Vagina (tissue), 2 donors: ENCODE measurements at places on chromosomes 2 and 18.

DNA sequence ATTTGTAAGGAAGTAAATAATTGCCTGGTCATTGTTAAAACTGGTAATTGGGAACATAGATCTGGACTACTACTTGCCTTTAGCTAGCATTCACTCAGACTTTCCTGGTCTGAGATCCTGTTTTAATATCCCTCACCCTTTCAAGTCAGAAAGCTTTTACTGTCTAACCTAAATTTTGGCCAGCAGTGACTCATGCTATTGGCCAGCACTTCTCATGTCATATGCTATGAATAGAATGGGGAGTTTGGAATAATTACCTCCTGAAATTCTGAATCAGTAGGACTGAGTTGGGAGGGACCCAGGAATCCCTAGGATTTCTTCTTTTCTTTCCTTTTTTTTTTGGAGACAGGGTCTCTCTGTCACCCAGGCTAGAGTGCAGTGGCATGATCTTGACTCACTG is 19.3 kb downstream of the STK36 start:
- no peak for DNase-seq

DNA sequence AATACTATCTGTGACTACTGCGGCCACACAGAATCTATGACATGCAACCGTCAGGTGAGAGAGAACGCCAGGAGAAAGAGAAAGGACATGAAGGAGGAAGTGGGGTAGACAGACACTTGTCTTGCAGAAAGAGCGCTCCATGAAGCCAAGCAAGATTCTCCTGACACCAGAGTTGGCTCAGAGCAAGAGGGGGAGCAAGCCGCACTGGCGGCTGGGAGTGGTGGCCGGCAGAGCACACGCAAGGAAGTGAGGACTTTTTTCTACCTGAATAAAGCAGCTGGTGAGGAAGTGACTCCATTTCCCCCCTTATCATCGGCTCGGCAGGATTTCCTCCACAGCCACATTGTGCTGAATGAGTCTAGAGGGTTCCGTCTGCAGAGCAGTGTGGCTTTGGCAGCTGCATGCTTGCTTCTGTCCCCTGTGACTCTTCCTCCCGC is 181.6 kb downstream of the BCL2 start:
- DNase-seq = no peak

DNA sequence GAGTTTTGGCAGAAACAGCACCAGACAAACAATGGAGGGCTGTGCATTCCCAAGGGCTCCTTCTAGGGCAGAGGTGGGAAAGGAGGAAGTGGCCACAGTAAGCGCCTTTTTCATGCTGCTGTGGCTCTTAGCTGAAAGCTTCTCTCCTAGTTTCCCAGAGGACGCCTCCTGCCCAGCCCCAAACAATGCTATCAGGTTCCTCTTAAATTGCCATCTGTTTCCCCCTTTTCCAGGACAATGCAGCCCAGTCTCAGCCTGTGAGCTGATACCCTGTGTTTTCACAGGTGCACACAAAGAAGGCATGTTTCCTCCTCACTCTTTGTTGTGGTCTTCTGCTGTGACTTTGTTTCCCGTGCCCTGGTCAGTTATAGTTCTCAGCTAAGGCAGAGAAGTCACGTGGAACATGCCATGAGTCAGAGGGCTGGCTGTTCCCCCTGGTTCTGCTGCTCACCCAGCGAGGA is 5.4 kb upstream of the FAM124B start:
- DNase-seq = peak; percentile 71

- DNase-seq = no peak
Measured at GRCh38 chr2:164644036-164644700, 22.9 kb upstream of the GRB14 start.

GRCh38 chr18:76322686-76323085 is 172.4 kb downstream of the ZNF516 start:
- no peak for DNase-seq

DNA sequence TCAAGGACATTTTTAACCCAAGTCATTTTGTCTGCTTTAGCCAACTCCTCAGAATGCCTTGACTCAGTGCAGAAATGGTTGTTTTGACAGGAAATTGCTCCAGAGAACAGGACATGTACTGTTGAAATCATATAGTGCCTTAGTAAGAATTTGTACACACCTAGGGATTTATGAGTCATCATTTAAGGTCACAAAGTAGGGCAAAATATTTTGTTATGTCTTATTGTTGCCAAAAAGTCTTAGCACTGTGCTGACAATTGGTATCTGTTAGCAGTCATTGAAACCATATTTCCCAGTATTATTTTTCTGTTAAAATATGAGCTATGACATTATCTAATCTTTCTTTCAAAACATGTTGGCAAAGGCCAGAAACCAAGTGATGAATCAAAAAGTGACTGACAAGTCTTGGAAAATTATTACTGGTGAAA is 104.5 kb downstream of the OSBPL6 start:
- DNase-seq = no peak

DNA sequence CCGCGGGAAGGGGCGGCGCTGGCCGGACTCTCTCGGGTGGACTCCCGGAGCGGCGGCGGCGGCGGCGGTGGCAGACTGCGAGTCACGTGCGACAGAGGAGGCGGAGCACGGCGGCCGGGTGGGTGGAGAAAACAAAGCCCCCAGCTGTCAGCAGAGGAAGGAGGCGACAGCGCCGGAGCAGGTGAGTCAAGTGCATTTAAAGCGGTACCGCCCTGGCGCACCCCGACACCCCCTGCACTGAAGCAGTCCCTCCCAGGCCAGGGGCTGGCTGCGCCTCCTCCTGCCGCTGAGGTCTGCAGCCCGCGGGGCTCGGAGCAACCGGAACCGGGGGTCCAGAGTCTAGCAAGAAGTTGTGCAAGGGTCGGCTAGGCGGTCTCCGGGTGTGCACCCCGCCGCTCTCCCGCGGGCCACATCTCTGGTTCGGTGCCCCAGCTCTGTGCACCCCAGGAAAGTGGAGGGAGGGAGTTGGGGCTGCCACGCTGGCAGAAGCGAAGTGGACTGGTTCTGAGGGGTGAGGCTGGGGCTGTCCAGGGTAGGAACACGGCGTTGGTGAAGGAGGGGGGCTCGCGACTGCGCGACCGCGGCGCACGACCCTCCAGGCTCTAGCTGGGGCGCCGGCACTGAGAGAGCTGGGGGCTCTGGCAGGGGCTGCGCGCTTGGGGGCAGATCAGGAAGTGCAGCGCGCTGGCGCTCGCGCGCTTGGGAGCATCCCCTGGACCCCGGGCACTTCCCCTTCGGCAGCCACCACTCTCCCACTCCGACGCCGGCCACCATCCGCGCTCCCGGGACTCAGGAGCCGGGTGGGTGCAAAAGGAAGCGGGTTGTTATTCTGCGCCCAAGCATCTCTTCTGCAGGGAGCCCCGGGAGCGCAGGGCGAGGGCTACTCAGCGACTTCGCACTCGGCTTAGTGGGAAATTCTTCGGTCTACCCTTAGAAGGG is 64.0 kb upstream of the MAPRE2 start:
- DNase-seq = no peak

- DNase-seq = no peak
Measured at GRCh38 chr2:169462896-169463695, 16.2 kb upstream of the BBS5 start.

GRCh38 chr2:58698620-58699019 is 457.5 kb upstream of the FANCL start:
- DNase-seq = no peak
